ENCODE measurements at places on chromosomes 6 and 20.
A peak's percentile ranks its signal among the peaks of the same experiment; 100 is the strongest.

DNA sequence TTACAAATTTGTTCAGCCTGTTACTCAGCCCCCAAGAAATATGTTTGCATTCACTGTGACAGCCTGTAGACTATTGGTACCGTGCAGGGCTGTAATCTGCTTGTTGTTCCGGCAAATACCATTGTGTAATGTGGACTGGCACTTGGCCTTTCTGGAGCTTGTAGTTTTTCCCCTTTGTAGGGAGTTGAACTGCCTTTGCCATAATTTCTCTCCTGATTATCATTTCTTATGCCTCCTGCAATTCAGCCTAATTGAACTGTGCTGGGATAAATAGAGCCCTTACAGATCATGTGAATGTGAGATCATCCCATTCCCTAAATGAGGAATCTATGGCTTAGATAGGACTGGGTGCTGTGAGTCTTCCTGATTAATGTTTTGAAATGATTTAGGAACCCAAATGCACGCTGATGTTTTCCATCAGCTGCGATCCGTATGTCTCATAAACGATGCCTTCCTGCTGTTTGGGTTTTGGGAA, 185.1 kb downstream of the JARID2 start:
- DNase-seq, result no peak

DNA sequence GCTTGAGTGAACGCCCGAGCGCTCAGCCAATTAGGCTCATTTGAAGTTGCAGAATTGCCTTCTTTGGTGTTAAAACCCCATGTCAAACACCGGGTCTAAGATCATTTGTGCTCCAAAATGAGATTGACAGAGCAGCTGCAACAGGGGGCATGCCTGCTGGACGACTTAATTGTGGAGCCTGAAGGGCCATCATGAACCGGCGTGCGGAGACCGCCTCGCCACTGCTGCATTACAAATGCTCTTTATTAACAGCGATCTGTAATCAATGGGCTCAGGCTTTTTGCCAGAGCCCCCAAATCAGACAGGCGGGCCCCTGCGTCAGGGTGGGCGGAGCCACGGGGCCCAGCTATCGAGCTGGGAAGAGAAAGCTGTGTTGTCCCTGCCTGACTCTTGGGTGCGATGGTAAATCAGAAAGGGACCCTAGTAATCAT, 183.2 kb downstream of the SIM1 start:
- DNase-seq, result no peak

GRCh38 chr6:130425537-130425936, 59.7 kb downstream of the TMEM200A start:
- DNase-seq, result no peak

GRCh38 chr20:37700301-37700700, 6.5 kb downstream of the CTNNBL1 start:
- no peak for DNase-seq

DNA sequence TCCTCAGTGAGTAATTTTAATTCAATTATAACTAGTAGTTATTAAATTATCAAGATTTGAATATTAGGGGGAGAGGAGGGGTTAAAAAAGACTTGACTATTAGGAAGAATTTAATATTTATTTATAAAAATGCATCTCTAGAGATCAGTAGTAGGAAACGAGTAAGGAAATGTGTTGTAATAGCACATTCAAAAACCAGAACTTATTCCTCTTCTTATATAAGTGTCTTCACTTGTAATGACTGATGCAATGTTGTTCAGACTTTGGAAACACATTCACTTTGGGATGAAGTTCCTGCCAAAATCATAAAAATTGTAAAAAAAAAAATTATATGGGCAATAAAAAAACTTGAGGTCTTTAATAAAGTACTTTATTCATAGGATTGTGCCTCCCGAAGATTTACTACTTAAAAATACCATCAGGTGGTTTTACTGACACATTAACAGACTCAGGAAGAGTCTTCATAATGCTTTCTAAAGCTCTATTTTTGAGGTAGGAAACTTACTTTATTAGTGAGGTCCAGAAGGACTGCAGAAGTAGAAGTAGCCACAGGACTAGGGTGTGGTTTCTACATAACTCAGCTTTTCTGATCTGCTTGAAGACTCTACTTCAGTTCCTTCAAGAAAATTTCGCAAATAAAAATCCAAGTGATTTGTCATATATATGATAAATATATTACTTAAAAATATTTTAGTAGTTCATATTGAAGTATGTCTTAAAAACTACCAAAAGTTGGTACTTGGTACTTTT, 59.8 kb downstream of the CCDC170 start:
- peak; percentile 65 for DNase-seq

DNA sequence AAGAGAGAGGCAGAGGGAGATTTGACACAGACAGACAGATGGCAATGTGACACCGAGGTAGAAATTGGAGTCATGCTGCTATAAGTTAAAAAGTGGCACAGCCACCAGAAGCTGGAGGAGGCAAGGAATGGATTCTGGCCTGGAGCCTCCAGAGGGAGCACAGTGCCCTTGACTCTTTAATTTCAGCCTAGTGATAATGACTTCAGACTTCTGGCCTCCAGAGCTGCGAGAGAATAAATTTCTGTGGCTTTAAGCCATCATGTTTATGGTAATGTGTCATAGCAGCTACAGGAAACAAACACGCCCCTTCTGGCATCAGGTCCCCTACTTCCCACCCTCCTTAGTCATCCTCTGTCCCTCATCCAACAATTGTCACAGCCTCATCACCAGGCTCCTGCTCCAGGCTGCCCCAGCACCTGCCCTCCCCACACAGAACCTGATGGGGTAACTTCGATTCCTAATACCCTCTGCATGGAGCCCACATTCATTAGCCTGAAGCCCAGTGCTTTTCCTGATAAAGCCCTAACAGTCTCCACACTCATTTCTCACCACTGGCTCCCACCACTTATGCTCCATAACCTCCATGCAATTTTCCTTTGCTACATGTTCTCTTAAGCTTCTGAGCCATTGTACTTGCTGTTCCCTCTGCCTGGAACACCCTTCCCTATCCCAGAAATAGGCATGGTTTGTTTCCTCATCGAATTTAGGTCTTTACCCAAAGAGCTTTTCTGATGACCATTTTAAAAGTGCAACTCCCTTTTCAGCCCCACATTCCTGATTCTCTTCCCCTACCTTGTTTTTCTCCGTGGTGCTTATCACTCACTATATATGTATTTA, 69.7 kb upstream of the TOX2 start:
- DNase-seq, result no peak

DNA sequence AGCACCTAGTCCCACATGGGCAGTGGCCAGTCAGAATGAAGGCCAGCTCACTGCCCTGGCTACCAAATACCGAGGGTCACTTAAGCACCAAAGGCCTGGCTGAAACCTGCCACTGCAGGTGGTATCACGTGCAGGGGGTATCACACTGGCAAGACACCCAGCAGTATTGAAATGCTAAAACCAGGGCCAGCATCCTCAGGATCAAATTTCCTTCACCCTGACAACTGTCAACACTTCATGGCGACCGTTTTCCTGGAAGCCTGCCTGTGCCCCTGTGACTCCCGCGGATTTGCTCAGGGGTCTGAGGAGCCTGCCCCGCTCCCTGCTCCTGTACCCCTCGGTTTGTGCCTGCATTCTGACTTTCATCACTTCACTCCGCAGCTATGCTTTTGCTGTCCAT, 151.1 kb downstream of the TTLL2 start:
- no peak for DNase-seq

DNA sequence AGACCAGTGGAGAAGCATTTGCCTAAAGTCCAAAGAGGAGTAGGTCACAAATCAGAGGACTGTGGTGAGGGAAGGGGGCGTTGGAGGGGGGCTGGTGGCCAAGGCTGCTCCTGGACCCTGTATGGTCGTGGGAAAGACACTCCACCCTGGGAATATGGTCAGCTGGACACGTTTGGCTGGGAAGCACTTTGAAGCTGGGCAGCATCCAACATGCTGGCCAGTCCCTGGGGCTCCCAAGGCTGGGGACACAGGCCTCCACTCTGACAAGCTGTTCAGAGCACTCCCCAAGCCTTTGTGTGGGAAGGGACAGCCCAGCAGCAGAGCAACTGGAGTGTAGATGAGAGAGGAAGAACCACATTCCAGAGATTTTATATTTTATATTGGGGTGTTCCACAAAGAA, 203.2 kb downstream of the ANKRD60 start:
- DNase-seq, result no peak

DNA sequence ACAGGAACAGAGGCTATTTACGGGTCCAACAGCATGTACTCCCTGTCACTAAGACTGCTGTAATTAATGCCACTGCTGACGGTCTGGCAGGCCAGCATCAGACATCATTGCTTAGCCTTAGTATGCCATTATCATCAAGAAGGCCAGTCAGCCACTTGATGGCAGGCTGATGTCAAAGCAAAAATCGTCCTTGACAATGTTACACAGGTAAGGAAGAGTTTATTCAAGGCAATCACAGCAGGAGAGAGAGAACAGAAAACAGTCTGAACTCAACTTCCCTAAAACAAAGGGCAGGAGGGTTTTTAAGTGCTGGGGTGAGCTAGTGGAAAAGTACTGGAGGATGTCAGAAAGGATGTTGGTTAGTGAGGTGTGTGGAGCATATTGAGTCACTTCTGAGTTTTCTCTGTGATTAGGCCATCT, 25.1 kb downstream of the FKBP1C start:
- no peak for DNase-seq

DNA sequence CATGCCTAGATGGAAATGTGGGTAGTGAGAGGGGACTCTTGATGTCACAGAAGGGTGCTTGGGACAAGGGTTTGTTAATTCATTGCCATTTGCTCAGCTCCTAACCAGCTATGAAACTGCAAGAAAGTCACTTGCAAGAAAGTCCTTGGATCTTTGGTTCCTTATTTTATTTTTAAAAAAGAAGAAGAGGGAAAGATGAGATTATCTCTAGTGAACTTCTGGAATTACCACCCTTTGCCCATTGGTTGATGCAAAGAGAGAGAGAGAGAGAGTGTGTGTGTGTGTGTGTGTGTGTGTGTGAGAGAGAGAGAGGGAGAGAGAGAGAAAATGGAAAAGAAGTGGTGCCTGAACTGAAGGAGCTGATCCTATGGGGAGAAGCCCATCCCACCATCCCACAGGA, 4.6 kb upstream of the SFT2D1 start:
- DNase-seq, result no peak

DNA sequence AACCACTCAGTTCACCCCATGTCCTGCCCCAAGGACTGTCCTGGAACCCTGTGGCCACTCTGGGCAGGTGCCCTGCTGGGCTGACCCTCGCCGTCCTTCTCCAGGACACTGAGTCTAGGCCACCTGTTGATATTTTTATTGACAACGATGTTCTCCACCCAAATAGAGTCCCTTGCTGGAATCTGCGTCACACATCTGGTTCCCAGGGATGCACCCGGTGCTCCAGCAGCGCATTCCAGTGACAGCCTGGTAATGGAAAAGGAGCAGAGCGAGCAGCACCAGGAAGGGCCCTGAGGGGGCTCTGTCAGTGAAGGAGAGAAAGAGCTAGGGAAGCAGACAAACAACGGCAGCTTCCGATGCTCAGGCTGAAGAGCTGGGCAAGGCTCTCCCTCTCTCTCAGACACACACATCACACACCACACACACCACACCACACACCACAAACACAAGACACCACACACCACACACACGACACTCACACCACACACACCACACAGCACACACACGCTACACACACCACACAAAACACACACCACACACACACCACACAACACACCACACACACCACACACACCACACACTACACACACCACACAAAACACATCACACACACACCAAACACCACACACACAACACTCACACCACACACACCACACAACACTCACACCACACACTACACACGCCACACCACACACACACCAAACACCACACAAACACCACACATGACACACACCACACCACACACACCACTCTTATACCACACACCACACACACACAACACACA, 117.9 kb upstream of the THBS2 start:
- DNase-seq, result no peak

DNA sequence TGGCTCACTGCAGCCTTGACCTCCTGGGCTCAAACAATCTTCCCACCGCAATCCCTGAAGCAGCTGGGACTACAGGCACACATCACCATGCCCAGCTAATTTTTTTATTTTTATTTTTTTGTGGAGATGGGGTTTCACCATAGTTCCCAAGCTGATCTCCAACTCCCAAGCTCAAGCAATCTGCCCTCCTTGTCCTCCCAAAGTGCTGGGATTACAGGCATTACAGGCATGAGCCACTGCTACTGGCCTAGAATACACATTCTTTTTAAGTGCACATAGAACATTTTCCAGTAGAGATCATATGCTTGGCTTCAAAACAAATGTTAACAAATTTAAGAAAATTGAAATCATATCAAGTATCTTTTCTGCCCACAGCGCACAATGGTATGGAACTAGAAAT, 176.8 kb upstream of the MARCKS start:
- no peak for DNase-seq

DNA sequence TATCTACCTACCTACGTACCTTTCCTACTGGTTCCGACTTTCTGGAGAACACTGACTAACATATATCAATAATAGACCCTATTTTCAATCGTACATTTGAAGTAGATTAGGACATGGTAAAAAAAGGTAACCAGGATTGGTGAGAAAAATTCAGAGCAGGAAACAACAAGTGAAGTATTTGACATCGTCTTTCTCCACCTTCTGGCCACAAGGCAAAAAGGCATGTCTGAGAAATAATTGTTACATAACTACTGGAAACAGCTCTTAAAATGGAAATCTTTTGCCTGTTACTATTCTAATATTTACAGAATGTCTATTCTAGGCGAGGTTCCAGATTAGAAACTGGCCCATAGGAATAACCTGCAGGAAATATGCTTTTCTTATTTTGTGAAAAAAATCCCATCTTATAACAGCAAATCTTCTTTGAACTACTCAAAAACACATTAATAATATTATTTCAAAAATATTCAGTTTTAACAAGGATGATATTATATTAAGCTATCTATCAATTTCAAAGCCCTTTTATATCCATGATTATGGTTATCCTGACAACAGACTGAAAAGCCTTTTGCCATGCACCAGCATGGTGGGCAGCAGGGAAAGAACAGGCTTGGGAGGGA, 80.8 kb downstream of the RCAN2 start:
- DNase-seq, result no peak

- no peak for DNase-seq
Observed at GRCh38 chr6:124901084-124901483, 61.2 kb upstream of the RNF217 start.

DNA sequence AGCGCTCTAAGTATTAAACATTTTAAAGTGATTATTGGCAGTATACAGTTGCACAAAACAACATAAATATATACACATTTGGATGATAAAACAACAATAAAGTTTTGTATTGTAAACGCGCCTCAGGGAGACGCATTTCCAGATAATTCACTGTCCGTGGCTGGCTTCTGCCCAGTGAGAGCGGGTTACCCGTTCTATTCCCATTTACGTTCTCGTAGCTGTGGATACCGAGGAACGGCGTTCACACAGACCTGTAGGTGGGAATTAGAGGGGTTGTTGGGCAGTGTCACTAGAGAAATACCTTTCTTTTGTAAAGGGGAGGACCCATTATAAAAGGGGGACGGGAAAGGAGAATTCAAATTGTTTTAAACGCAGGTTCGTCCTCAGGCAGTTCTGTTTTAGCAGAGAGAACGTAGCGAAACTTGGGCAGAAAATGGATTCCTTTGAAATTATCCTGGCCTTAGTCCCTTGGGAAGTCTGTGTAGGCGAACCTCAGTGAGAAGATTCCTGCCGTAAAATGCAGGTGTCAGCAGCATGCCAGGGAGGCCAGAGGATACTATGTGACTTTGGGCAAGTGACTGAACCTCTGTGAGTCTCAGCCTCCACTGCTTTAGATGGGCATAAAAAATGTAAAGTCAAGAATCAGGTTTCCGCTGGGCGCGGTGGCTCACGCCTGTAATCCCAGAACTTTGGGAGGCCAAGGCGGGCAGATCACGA, 756 bp downstream of the MTG2 start:
- DNase-seq, result no peak

GRCh38 chr6:33391922-33392594, 435 bp downstream of the KIFC1 start:
- peak; percentile 7 for DNase-seq
